Small intestine (tissue), 16 donors: ENCODE measurements at places on chromosomes 7 and 10.

DNA sequence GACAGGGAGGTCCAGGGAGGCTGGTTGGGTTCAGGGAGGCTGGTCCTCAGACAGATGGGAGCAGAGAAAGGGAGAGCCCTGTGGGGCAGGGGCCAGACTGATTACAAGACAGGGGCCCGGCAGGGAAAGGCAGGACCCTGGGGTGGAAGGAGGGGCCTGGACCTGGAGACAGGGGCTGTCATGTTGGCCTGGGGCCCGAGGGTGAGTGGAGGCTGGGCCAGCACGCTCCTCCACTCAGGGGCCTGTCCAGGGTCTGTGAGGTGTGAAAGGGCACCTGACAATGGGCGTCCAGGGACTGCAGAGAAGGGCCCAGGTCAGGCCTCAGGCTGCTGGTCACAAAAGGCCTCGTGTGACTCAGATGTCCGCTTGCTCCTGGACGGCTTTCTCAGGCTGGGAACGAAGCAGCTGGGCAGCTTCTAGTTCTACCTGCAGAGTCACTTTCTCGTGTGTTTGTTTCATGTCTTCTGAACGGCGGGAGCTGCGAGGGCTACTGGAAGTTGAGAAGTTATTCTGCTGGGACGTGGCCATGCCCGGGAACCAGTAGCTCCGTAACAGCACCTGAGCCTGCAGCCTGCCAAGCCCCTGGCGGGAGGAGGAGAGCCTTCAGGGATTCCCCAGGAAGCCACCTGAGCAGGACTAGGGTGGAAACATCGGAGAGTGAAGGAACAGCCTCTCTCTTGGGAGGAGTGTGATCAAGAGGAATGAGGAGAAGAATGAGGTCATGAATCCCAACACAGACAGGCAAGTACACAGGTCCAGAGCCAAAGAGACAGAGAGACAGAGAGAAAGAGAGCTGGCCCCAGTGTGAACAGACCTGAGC lies 65.8 kb downstream of the KLF6 start:
- no peak overlapping the region for H3K27ac ChIP-seq
- no peaks in the 10 kb centered on the region for H3K36me3 ChIP-seq
- no peak for DNase-seq
- no peaks in the 10 kb centered on the region for H3K27me3 ChIP-seq
- no peak overlapping the region for H3K4me3 ChIP-seq

DNA sequence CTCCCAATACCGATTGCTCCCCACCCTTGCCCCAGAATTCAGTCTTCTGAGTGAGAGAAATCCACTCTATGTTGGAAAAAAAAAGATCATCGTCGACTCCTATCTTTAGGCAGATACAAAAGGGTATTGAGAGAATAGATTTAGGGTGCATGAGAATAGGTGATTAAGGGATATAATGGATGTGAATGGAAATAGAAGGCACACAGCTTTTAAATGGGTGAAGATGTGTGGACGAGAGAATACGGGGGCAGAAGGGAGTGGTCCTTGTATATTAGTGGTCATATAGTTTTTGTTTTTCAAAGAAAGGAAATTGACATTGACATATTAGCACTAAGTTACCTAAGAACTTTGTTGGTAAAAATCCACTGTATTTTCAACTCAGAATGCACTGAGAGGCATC lies 98.6 kb upstream of the HDAC9 start:
- H3K4me1 ChIP-seq: no peaks in the 10 kb centered on the region
- H3K27me3 ChIP-seq: no peaks in the 10 kb centered on the region

- no peaks in the 10 kb centered on the region for H3K36me3 ChIP-seq
- no peaks in the 10 kb centered on the region for H3K4me1 ChIP-seq
- H3K4me3 ChIP-seq: no peak overlapping the region
- peaks cover 31% of the 10 kb centered on the region for H3K27me3 ChIP-seq
Measured at GRCh38 chr10:132790934-132791829, 5.2 kb upstream of the NKX6-2 start.

DNA sequence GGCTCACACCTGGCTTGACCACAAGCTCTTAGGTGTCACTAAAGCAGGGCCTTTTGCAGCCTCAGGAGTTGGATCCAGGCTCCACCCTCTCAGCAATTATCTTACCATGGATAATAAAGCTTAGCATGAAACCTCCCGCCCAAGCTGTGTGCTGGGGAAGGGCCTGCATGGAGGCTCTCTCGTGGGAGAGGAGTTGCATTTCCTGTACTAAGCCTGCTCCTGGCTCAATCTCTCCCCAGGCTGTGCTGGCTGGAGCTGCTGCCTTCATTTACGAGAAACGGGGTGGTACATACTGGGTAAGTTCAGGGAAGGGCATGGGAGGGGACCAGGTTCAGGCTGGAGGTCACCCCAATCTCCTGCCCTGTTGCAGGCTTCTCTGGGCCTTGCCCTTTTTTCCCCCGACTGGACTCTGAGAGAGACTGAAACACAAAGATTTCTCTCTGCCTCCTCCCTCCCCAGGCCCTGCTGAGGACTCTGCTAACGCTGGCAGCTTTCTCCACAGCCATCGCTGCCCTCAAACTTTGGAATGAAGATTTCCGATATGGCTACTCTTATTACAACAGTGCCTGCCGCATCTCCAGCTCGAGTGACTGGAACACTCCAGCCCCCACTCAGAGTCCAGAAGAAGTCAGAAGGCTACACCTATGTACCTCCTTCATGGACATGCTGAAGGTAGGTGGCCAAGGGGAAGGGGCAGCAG lies 2.7 kb downstream of the TMEM176A start:
- no peak overlapping the region for H3K4me3 ChIP-seq
- no peaks in the 10 kb centered on the region for H3K27me3 ChIP-seq
- H3K4me1 ChIP-seq: peaks cover 5% of the 10 kb centered on the region
- peak overlapping the region; percentile 37 for H3K27ac ChIP-seq
- no peak for DNase-seq

DNA sequence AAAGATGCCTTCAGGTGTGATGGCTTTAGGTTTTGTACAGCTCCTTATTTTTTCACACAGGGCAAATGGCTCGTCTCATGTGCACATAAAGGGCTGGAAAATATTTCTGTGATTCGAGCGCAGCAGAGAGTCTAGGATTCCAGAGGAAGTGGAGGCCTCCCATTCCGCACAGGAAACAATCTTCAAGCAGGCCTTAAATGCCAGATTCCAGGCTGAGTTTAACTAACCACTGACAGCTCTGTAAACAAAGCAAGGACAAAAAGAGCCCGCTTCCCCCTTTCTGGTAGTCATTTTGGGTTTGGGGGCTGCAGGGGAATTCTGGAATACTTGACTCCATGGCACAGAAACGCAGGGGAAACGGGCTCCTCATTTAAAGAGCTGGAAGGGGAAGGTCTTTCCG lies 87.2 kb downstream of the CALD1 start:
- H3K4me1 ChIP-seq: no peaks in the 10 kb centered on the region
- H3K4me3 ChIP-seq: no peak overlapping the region
- no peak for DNase-seq
- H3K27me3 ChIP-seq: no peaks in the 10 kb centered on the region
- no peaks in the 10 kb centered on the region for H3K36me3 ChIP-seq
- peak overlapping the region; percentile 69 for H3K27ac ChIP-seq

DNA sequence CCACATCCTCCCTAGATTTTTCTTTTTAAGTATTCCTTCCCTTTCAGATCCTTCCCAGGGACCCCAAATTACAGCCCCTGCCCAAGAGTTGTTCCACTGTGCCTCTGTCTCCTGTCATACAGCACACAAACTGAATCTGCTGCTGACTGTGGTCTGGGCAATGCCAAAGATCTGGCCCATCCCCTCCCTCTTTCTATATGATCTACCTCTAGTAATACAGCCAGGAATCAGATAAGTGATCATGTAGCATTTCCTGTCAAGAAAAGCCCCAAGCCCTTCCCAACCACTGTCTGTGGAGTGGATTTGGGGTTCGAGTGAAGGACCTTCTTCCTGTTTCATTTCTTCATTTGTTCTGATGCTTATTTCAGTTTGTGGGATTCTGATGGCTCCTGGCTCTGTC lies 6.7 kb downstream of the STX1A start:
- no peak for DNase-seq
- H3K4me3 ChIP-seq: no peak overlapping the region
- H3K36me3 ChIP-seq: peaks cover 72% of the 10 kb centered on the region
- no peak overlapping the region for H3K27ac ChIP-seq
- no peaks in the 10 kb centered on the region for H3K27me3 ChIP-seq
